Smooth muscle cell of bladder (primary cell): ENCODE measurements at places on chromosomes 3 and 15. TPM values are rescaled to one million over a fixed set of nuclear protein-coding genes. Genes with fewer than 3 reads are reported as not detected.

NDN gene
- total RNA-seq: 41.5 and 66.6 TPM in 2 replicates

TM4SF1 gene
- 172 and 483 TPM in 2 replicates for total RNA-seq

RTP3 gene
- total RNA-seq: not detected in 2 replicates

CLDN16 gene
- total RNA-seq: under 0.01 TPM in 1 of 2 replicates, not detected in the other

CLDN1 gene
- 0.14 and 0.18 TPM in 2 replicates for total RNA-seq

TMCO5A gene
- not detected in 2 replicates for total RNA-seq

NR1D2 gene
- 27.4 and 31.6 TPM in 2 replicates for total RNA-seq

DGKG gene
- 2.0 and 2.1 TPM in 2 replicates for total RNA-seq

GALNT15 gene
- total RNA-seq: 12.1 and 20.2 TPM in 2 replicates

GNL3 gene
- 95.0 and 122 TPM in 2 replicates for total RNA-seq

GOLGA6L7 gene
- not detected in 2 replicates for total RNA-seq

ACVR2B gene
- 1.6 and 2.2 TPM in 2 replicates for total RNA-seq

FRMD5 gene
- total RNA-seq: 1.6 and 5.0 TPM in 2 replicates

GATM gene
- total RNA-seq: 0.14 and 0.55 TPM in 2 replicates

CP gene
- 1.1 and 1.8 TPM in 2 replicates for total RNA-seq

JMJD7 gene
- total RNA-seq: 1.3 and 1.9 TPM in 2 replicates

ATP13A4 gene
- 0.18 and 0.28 TPM in 2 replicates for total RNA-seq

PLA2G4F gene
- total RNA-seq: not detected in 2 replicates

HCLS1 gene
- 7.1 and 7.2 TPM in 2 replicates for total RNA-seq

ATP13A5 gene
- not detected in 2 replicates for total RNA-seq

SLC9A9 gene
- total RNA-seq: 10.3 and 16.8 TPM in 2 replicates

INKA1 gene
- total RNA-seq: 3.1 and 3.7 TPM in 2 replicates

RFT1 gene
- 8.0 and 13.1 TPM in 2 replicates for total RNA-seq

SLC35G2 gene
- total RNA-seq: 8.2 and 11.7 TPM in 2 replicates
